GM13977 (cell line): ENCODE measurements at places on chromosomes 5 and 9.

DNA sequence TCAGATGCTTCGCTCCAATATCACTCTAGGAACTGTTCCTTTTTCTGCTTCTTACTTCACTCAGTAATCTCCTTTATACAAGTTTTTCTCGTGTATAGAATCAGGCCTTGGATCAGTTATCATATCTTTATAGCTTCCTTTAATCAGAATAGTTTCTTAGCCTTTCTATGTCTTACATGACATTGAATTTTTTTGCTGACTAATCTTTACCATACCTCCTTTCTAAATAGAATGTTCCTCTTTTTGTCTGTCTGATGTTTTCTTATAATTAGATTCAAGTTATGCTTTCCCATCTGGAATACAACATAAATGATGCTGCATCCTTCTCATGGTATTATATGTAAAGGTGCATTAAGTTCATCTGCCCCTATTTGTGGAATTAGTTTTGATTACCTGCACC, 40.2 kb upstream of the TYRP1 start:
- DNase-seq = no peak

DNA sequence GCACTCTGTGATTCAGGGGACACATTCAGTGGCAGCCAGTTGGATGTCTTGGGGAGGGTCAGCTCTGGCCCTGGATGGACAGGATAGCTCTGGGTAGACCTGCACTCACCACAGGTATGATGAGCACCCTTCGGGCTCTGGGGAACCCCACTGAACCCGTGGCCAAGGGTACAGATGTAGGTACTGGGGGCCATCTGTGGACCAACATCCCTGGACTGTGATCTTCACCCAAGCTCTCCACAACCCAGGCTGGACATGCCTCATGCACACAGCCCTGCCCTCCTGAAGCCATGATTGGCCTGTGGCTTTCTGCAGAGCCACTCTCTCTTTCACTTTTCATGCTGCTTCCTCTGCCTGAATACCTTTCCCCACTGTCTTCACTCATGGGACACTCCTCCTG, 15.6 kb upstream of the ACSL6 start:
- no peak for DNase-seq

DNA sequence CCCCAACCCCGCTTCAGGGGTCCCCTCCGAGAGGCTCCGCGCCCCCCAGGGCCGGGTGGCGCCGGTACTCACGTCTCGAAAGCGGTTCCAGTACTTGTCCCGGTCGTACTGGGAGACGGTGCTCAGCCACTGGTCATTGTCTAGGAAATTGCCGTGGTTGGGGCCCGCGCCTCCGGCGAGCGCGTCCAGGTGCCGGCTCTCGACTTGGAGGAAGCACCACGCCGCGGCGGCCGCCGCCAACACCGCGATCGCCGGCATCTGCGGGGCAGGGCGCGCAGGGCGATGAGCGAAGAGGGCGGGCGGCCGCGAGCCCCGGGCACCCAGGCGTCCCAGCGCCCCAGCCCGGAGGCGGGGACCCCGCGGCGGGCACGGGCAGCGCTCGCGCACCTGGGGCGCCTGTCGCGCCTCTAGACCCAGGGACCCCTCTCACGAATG, 808 bp downstream of the SPOCK1 start:
- DNase-seq = peak; percentile 32

DNA sequence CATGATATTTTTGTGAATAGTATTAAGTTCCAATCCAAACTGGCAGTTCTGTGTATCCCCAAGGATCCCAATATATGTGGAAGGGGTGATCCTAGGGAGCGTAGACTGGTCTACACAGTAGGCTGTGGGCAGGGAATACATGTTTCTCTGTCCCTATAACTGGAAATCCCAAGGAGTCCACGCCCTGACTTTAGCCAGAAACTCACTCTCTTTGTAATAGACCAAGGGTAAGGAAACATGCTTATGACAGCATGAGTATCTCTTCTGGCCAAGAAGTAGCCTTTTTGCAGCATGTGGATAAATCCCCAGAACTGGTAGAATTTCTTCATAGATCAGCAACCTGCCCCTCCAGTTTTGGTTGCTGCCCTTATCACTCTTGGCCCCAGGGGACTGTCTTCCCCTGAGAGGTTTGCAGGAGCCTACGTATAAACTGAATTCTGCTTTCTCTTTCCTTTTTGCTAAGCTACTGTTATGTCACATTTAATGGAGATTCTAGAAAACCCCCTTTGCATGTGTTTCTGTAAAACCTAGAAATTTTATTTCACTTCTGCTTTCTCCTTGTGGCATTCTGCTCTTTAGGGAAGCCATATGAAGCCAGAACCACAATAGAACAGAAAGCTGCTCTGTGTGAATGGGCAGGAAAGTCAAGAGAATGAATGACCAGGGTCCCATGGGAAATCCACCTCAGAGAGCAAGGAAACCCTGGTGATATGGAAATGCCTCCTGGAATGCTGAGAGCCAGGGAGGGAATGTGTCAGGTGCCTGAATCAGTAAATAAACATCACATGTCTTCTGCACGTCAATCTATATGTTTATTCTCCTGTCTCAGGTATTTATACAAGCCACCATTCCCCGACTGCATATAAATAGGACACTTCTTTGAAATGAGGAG, 3.5 kb downstream of the IFNA2 start:
- DNase-seq = peak; percentile 62

GRCh38 chr9:137621131-137621757, 2.4 kb downstream of the EHMT1 start:
- DNase-seq = no peak

- DNase-seq = no peak
These were observed 507.2 kb upstream of the MPDZ start for GRCh38 chr9:13786711-13787110.

GRCh38 chr9:94153905-94154304, 69.6 kb downstream of the PTPDC1 start:
- DNase-seq = no peak

DNA sequence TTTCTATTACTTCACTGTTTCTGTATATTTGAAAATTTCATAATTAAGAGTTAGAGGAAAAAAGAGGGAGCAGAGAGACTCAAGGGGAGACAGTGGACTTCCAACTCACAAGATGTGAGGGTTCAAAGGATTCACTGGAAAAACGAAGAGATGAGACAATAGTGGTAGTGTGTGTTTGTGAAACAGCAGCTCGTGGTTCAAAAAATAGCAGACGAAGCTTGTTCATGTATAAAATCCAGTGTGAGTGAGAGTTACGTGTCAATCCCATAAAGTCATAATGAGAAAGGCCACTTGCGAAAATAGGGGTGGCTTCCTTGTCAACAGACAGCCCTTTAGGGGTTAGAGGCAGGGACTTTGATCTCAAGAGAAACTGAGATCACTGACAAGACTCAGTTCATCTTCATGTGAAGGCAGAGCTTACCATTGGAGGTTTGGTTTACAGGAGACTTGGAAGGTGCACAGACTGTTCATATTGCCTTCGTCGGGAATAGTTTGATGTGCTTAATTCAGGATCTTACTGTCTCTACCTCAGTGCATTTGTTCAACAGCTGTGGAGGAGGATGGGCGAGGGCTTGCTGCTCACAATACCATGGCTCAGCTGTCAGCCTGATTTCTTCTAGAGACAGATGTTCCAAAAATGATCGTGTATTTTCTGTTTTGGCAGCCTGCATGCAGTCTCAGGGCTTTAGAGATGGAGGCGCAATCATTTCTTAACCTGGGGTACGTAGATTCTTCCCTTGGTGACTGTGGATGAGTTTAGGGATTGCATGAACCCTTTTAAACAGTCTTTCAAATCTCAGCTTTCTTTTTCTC, 105.7 kb upstream of the KLF9 start:
- DNase-seq = peak; percentile 29

GRCh38 chr5:171667341-171668096, 118.1 kb upstream of the SMIM23 start:
- DNase-seq = no peak

GRCh38 chr5:56409331-56410190, 176.4 kb upstream of the ANKRD55 start:
- DNase-seq = no peak
